ENCODE measurements at places on chromosomes 5 and 9. TPM values are rescaled to one million over a fixed set of nuclear protein-coding genes. Genes with fewer than 3 reads are reported as not detected.

DNA sequence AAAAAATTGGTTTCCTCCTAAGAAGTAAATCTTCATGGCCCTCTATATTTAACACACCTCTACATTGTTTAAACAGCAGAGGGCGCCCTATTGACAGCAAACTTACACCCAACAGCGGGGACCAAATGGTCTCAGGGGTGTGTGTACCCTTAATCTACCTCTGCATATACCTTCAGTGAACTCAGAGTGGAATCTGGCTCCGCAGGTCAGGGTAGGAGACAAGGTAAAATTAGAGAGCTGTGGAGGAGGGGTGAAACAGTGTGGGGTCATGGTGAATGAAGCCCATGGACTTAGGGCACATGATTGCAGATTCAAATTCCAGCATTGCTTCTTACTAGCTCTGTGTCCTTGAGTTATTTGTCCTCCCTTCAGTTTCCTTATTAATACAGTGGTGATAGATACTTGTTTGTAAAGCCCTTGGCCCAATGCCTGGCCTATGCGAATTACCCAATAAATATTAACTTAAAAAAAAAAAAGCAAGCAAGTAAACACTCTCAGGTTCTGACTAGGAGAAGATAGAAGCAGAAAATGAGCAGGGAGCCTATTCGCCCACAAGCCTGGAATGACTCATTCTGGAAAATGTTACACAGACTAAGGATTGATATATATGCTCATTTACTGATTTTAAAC lies 122.9 kb downstream of the CAVIN4 start:
- DNase-seq = no peak

GRCh38 chr9:18365651-18366050 lies 108.3 kb upstream of the ADAMTSL1 start:
- no peak for DNase-seq

Gene OBP2B
- not detected for total RNA-seq

Gene EMB
- total RNA-seq = 2.2 TPM

Gene NR6A1
- total RNA-seq = 3.1 TPM

DNA sequence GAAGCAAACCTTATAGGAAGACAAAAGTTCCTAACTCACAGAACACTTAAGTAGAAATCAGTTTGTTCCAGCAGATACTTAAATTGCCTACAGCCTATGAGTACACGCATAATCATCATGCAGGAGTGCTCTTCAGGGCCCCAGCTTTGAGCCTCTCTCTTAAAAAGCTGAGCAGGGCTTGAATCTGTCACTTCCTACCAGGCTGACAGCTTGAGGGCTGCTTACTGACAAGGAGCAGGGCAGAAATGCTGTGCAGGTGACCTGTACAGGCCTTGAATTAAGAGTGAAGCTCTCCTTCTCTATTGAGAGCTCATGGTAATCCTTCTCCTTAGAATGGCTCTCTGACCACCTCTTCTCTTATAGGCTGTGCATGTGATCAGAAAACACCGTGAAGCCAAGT lies 66.5 kb upstream of the MAST4 start:
- DNase-seq = no peak

Gene SPINK13
- not detected for total RNA-seq

- DNase-seq = no peak
Observed at GRCh38 chr5:140630292-140631035, 2.5 kb downstream of the CD14 start.

- DNase-seq = no peak
Observed at GRCh38 chr5:41346609-41347008, 133.3 kb upstream of the C6 start.

- DNase-seq = no peak
Observed at GRCh38 chr5:90113108-90113507, 296.4 kb downstream of the CETN3 start.

DNA sequence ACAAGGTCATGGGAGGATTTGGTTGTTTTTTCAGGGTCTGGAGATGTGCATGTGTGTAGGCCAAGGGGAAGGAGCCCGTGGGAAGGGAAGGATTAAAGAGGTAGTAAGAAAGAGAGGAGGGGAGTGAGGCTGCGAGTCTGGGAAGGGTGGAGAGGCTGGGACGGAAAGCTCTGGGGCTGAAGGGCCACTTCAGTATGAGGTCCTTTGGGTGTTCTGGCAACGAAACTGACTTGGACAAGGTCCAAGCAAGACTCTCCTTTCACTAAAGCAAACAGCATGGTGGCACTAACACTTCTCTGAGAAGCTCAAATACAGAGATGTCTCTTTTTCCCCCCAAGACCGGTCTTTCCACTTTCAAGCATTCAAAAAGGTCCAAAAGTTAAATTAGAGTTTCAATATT lies 394.5 kb downstream of the ARHGEF28 start:
- no peak for DNase-seq
